ENCODE measurements at places on chromosomes 3 and 15.
A peak's percentile ranks its signal among the peaks of the same experiment; 100 is the strongest.

GRCh38 chr3:190058521-190059241, 62.0 kb downstream of the P3H2 start:
- no peak for DNase-seq

GRCh38 chr3:12961007-12961696, 112.1 kb downstream of the IQSEC1 start:
- DNase-seq: no peak

- no peak for DNase-seq
Observed at GRCh38 chr3:64253689-64254088, 28.4 kb upstream of the PRICKLE2 start.

- no peak for DNase-seq
Observed at GRCh38 chr3:127677541-127678314, 5.0 kb downstream of the ABTB1 start.

- DNase-seq: no peak
Observed at GRCh38 chr3:171173736-171174135, 147.2 kb upstream of the SLC2A2 start.

DNA sequence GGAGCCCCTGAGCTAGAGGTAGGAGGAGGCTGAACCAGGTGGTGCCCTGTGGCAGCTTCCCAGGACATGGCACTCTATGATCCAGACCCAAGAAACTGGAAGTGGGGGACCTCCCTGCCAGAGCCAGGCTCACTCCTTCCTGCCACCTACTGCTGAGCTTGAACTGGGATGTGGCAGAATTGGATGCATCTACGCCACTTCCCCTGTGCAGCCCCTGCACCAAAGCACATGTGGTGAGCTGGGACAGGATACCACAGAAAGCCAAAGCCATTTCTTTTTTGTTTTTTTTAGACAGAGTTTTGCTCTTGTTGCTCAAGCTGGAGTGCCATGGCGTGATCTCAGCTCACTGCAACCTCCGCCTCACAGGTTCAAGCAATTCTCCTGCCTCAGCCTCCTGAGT, 518.0 kb upstream of the PPP2R3A start:
- DNase-seq: no peak

- no peak for DNase-seq
Observed at GRCh38 chr15:89656116-89656815, 999 bp upstream of the KIF7 start.

DNA sequence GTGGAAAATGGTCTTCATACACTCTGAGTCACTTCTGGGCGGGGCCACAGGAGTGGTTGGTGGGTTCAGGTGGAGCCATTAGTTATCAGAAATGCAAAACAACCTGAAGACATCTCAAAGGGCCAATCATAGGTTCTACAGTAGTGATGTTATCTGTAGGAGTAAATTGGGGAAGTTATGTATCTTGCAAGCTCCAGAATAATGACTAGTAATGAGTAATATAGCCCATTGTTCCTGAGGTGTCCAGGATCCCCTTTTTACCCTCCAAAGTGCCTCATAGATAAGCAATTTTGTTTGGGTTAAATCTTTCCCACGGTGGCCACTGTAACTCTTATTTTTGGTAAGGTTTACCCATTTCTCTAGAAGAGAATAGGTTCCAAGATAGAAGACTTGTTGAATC, 91.7 kb downstream of the PIK3R4 start:
- no peak for DNase-seq

DNA sequence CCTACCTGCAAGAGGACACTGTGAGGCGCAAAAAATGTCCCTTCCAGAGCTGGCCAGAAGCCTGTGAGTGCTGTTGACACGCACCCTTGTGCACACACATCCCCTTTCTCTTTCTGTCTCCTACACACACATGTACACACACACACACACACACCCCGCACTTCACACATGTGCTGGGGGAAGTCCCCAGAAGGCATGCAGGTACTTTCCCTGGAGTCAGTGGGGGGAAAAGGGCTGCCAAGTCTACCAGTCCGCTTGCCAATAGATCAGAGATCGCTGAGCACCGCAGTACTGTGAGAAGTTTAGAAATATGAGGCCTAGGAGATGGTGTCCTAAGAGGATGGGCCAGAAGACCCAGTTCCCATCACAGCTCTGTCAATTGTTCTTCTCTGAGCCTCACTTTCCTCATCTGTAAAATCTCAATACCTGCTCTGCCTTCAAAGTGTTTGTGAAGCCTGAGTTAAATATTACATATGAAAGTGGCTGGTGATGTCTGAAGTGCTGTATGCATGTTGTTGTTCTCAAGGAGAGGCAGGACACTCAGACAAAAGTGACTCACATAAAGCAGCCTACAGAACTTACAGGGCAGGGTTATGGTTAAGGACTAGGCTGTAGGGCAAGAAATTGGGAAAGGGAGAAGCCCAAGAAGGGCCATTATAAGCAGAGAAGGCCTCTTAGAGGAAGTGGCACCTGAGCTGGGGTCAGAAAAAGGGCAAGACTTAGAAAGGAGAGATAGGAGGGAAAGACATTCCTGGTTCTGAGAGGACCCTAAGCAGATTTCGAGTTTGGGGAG, 6.8 kb downstream of the IL17RE start:
- DNase-seq: no peak

- no peak for DNase-seq
Observed at GRCh38 chr3:50208677-50209344, 3.7 kb downstream of the SLC38A3 start.

- no peak for DNase-seq
Observed at GRCh38 chr15:95113041-95113440, 881.7 kb downstream of the MCTP2 start.

GRCh38 chr3:122661633-122662032, 19.0 kb upstream of the PARP14 start:
- DNase-seq: no peak

- DNase-seq: no peak
Observed at GRCh38 chr15:36517758-36518157, 61.7 kb upstream of the CDIN1 start.

DNA sequence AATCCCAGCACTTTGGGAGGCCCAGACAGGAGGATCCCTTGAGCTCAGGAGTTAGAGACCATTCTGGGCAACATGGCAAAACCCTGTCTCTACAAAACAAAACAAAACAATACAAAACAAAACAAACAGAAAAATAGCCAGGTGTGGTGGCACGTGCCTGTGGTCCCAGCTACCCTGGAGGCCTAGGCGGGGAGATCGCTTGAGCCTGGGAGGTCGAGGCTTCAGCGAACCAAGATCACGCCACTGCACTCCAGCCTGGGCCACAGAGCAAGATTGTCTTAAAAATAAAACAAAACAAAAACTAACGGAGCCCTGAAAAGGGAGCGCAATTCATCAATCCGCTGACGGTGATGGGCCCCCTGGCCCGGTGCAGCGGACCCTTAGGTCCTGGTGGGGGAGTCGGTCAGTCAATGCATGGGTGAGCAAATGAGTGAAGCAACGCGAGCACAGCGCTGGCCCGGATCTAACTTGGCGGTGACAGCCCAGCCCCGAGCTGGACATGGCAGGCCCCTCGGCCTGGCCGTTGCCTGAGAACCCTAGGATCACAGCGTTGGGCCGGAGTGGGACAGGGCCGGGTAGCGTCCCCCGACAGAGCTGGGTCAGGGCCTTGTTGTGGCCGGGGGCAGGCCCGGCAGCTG, 52.4 kb upstream of the BLM start:
- no peak for DNase-seq

DNA sequence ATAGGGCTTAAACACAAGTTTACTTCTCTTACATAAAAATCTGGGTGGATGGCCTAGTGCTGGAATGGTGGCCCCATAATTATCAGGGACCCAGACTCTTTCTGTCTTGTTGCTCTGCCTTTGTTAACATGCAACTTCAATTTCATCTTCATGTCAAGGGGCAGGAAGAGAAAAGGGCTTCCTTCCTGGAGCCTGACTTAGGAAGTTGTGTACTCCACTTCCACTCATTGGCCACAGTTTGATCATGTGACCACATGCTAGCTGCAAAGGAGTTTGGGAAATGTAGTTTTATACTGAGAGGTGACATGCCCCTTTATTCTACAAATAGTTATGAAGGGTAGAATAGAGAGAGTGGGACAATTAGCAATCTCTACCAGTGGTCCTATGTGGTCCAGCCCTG, 39.3 kb downstream of the RHCG start:
- no peak for DNase-seq

GRCh38 chr3:135072431-135072830, 277.4 kb downstream of the EPHB1 start:
- no peak for DNase-seq

DNA sequence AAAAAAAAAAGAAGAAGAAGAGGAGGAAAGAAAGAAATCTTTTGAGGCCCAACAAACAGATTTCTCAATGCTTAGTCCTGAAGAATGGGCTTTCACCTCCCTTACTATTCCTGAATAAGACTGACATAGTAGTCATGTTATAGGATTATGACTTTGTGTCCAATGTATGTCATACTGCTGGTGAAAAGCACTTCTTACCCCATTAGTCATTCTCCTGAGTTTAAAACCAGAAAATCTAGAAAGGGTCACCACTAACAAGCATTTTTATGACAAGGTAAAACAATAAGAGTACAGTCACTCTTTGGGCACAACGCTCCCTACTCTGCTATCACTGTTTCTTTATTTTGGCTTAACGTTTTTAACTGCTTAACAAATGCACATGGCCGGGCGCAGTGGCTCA, 88.2 kb downstream of the IGSF11 start:
- no peak for DNase-seq

DNA sequence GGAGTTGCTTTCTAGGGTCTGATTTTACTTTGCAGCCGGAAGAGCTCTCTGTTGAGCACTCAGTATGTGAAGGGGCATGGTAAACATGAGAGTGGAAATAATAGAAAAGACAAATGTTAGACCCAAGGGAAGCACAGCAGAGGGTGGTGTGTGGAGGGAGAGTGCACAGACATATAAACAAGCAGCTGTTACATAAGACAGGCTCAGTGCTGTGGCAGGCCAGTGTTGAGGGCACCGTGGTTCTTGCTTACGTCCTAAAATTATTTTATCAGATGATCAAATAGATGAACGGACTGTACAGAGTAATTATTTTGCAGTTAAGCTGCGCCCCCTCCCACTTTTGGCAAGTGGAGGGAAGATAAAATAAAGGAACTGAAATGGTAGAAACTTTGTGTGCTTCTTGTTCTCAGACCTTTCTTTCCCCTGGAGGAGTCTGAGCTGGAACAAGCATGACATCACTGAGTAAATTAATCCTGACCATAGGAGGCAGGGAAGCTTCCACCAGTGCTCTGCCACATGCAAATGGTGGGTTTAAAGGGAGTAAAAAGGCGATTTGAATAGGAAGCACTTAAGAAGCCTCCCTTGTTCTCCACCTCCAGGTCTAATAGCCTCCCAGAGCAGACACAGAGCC, 205.6 kb downstream of the IL20RB start:
- DNase-seq: no peak

DNA sequence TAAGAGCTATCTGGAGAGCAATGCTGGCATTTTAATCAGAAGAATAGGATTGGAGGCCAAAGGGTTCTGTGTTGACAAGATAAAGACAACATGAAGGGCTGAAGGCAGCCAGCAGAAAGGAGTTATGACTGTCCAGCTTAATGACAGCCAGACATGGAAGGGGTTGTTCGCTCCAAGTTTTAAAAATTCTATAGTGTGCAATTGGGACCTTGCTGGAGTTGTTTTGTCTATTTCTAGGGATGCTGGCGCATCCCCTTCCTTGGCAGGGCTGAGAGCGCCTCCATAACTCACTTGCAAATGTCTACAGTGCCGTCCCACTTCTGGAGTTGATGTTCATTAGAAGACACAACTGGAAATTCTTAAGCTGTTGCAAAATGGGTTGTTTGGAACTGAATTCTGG, 200.7 kb downstream of the TLE3 start:
- no peak for DNase-seq

- DNase-seq: no peak
Observed at GRCh38 chr3:127194601-127195187, 1.8 kb downstream of the PRR23E start.

GRCh38 chr3:11479221-11479620, 164.5 kb downstream of the VGLL4 start:
- DNase-seq: no peak

- DNase-seq: peak; percentile 36
Observed at GRCh38 chr15:93087825-93088199, 1.2 kb downstream of the RGMA start.

DNA sequence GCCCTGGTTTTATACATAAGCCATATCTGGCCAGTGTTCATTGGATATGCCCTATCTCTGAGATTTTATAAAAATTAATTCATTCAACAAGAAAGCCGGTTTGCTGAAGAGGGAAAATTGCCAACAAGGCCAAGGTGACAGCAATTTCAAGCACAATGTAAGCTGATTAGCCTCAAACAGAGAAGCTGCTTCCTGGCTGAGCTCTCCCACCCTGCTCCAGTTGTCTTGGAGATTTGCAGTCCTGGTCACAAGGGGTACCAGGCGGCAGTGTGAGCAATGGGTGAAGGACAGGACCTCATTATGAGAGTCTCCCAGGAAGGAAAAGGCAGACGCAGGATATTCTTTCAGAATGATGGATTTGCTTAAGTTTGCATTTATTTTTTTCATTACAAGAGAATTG, 5.4 kb upstream of the THSD4 start:
- DNase-seq: no peak

- DNase-seq: no peak
Observed at GRCh38 chr3:81105206-81105605, 656.2 kb downstream of the GBE1 start.

GRCh38 chr15:94235646-94236045, 4.3 kb downstream of the MCTP2 start:
- no peak for DNase-seq

DNA sequence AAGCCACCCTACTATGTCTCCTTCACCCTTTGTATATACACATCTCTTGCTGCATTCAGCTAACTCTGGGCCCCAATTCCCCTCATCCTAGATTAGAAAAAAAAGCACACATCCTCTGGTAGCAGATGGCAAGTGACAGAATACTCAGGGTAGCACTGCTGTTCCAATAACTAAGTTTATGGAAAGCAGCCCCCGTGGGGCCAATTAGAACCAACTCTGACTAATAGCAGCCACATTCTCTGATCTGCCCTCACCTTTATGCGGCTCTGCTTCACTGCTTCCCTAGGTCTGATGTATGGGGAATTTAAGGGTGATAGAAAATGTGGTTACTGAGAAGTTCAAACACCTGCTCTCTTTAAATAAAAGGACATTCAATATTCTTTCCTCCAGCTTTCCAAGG, 74.9 kb upstream of the SETMAR start:
- DNase-seq: no peak

DNA sequence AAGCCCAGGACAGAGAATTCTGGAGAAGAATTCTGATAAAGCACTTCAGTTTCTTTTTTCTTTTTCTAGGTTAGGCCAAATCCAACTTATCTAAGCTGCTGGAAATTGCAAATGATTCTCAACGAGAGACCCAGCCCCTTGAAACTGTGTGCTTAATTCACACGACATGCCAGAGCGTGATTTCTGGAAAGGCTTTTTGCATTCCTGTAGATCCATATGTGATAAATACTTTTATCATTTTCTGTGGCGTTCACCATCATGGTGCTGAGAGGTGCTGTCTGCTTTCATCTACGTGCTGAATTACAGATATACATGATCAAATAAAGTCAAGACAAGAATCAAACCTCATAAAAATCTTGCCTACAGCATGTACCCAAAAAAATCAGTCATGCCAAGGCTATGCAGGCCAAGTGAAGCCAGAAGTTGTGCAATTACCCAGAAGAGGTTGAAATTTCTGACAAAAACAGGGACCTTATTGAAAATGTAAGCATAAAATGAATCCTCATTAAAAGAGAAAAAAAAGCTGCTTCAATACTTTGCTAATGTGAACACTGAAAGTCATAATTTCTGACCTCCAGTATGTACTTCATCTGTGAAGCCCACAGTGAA, 10.8 kb upstream of the MEF2A start:
- no peak for DNase-seq

- no peak for DNase-seq
Observed at GRCh38 chr15:81666839-81667238, 292.8 kb upstream of the TMC3 start.

All from NCI-H187 treated with DMSO at 0.1 percent for 48 hours (cell line).